ENCODE measurements at places on chromosomes 5 and 9.

- DNase-seq, result no peak
Observed at GRCh38 chr9:2622461-2623287, 1.1 kb downstream of the VLDLR start.

DNA sequence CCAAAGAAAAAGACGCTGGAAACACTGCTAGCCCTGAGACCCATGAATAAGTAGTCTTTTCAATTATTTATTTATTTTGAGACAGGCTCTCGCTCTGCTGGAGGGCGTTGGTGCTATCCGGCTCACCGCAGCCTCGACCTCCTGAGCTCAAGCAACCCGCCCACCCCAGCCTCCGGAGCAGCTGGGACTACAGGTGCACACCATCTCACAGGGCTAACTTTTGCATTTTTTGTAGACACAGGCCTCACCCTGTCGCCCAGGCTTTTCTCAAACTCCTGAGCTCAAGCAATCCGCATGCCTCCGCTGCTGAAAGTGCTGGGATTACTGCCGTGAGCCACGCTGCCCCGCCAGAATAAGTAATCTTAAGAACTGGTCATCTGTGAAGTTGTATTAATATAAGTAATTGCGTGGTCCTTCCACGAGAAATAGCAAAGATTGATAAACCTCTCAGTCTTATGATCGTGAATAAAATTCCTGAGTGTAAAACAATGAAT, 1.6 kb downstream of the ANXA2R start:
- no peak for DNase-seq

GRCh38 chr5:142600092-142600491, 85.8 kb downstream of the FGF1 start:
- DNase-seq, result no peak

- no peak for DNase-seq
Observed at GRCh38 chr9:128393145-128393775, 22.1 kb downstream of the URM1 start.

GRCh38 chr5:56622141-56622540, 193.2 kb upstream of the MAP3K1 start:
- DNase-seq, result no peak

GRCh38 chr5:54415147-54415546, 40.4 kb upstream of the HSPB3 start:
- no peak for DNase-seq
